ENCODE measurements at places on chromosomes 4 and X.

DNA sequence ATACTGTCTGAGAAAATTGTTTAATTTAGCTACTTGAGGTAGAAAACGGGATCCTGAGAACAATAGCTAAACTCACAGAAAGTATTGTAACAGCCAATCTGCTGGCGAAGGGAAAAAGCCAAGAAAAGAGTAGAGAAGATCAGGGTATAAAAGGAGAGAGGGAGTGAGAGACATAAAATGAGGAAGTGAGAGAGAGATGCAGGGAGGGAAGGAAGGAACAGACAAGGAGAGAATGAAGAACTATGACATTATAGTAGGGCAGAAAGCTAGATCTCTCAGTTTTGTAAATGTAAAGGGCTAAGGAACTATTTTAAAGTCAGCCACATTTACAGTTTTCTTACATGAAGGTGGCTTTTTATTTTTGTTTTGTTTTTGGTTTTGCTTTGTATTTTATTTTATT is 1.6 kb upstream of the GIMD1 start:
- DNase-seq: no peak

GRCh38 chr4:1686440-1687036 is 2.4 kb upstream of the FAM53A start:
- no peak for DNase-seq

DNA sequence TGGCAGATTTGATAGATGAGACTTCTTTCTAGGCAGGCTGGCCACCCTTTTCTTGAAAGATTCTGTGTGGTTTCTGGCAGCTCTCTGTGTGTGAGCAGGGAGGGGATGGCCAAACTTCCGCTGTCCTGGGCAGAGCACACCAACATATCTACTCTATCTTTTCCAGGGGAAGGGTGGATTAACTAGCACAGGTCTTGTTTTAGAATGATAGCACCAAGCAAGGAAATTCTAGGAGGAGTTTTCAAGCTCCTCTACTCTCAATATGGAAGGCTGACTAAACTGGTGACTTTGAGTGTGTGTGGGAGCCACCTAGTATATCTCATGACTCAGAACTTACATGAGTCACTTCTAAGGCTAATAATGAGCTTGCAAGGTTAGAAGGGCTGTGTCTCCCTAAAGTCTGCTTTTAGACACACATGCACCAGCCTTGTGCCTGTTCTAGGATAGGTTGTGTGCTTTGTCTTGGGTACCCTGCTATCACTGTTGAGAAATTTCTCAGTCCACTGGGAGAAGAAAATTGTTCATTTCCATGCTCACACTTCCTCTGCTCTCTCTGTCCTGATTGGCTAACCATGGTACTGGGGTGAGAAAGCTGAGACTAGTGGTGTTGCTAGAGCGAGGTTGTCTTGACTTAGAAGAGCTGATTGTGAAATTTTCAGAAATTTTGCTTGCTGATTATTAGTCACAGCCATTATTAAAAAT is 72.9 kb downstream of the YIPF6 start:
- no peak for DNase-seq

- no peak for DNase-seq
Observed at GRCh38 chrX:118115953-118116712, 477 bp downstream of the KLHL13 start.

- DNase-seq: no peak
Observed at GRCh38 chr4:26749867-26750266, 110.8 kb upstream of the STIM2 start.

GRCh38 chr4:86536151-86536550 is 58.0 kb upstream of the PTPN13 start:
- DNase-seq: no peak

DNA sequence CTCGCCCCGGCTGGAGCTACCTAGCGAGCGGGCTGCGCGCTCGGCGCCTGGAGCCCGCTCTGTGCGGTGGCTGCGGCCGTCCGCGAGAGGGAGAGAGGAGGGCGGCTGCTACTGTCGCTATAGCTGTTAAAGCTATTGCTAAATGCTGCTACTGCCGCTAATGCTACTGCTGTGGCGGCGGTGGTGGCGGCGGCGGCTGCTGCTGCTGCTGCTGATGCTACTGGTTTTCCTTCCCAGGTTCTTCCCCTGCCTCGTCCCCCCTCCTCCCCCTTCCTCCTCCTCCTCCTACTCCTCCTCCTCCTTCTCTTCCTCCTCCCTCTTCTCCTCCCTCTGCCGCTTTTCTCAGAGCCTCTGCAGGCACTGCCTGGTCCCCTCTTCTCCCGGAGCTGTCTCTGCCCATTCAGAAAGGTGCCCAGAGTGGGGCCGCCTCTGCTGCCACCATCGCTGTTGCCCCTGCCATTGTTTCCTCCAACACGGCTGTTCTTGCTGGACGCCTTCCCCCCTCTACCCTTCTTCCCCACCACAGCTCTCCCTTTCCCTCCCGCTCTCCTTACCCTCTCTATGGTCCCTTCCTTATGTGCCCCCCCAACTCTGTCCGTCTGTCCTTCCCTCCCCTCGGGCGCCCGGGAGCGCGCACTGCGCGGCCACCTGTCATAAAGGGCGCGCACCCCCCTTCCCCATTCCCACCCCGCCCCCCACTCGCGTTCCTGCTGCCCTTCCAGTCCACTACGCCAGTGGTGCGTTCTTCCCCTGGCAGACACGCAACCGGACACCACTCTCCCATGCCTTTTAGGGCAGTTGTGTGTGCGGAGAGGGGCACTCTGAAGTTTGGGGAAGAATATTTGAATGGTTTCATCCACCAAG is at the start of gene NEXMIF:
Gene NEXMIF (minus strand): TSS at position 228 of the 864 bp plus-strand sequence.
- no peak for DNase-seq

GRCh38 chr4:58658701-58659100 is 1548.5 kb upstream of the IGFBP7 start:
- no peak for DNase-seq

GRCh38 chrX:34238896-34239295 is 106.8 kb upstream of the FAM47A start:
- no peak for DNase-seq

DNA sequence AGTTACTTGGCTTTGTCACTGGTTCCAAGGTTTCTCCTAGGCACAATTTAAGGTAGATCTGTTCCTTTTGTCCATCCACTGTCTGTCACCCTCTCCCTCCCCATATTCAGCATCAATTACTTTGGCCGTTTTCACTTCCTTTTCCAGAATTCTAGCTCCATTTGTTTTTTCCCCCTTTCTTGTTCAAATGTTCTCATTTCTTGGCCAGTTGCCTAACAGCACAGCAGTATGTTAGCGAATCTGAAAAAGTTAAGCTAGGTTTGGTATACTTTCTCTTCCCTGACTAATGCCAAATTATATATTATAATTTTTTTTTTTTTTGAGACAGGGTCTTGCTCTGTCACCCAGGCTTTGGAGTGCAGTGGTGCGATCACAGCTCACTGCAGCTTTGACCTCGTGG is 409.1 kb upstream of the TEX13C start:
- DNase-seq: no peak

GRCh38 chr4:43331226-43332051 is 438.9 kb downstream of the GRXCR1 start:
- no peak for DNase-seq

- DNase-seq: no peak
Observed at GRCh38 chr4:177427192-177427591, 15.0 kb downstream of the AGA start.

DNA sequence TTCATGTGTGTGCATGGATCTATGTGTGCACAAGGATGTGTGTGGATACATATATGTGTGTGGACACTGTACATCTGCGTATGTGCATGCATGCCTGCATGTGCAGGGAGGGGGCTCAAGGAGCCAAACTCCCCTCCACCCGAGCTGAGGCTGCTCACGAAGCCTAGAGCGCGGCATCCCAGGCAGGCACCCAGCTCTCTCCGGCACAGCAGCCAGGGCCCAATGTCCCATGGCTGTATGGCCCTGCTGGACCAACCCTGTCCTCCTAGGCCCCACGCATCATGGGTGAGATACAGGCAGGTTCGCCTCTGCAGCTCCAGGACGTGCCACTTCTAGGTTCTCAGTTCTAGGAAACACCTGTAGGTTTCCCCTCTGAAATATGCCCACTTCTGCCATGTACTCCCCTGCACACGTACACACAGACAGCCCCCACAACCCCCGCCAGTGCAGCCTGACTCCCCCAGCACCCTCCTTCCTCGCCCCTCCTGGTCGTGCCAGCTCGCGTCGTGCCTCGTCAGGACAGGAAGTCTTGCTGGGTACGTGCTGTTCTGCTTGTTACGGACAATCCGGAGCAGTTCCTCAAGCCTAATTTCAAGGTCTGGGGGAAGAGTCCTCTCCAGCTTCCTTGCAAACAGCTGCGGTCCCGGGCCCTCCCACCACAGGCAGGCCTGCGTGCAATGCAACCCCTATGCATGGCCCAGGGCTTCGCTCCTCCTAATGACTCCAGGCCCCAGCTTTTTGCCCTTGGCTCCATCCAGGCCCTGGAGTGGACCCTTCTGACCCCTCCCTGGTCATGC is 3.2 kb upstream of the ADRA2C start:
- no peak for DNase-seq

GRCh38 chrX:5774446-5774845 is 454.2 kb downstream of the NLGN4X start:
- DNase-seq: no peak

DNA sequence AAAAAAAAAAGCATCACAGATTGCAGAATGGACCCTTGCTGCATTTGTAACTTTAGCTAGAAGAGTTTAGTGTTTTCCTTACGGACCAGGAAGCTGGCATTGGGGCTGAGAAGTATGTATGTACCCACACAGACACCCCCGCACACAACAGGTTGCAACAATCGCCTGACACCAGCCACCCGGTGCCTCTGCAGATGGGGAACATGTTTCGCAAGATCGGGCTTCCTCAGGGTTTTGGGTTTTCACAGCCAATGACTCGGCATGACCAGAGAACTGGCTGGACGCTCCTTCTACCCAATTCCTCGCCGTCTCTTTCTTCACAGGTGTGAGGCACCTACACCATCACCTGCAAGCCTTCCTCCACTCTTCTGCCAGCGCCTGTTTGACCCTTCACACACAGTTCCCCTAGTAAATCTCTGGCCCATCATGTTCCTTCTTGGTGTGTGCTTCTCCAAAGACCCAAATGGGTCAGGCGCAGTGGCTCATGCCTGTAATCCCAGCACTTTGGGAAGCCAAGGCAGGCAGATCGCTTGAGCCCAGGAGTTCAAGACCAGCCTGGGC is 70.4 kb downstream of the DHRSX start:
- no peak for DNase-seq

DNA sequence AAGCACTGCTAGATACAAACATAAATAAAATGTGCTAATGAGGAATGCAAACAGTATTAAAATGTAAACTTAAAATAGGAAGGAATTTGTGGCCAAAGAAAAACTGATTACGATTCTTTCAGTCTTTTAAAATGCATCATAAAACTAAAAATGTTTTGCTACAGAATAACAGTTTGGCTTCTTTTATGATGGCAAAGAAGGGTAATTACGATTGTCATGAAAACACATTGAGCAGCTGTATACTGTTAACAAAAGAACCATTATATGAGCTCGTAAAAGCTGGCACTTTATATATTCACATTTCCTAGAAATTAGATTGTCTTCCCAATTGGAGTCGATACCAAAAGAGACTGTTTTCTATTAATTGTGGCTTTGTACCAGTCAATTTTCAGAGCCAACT is 290.4 kb downstream of the NR3C2 start:
- no peak for DNase-seq

- no peak for DNase-seq
Observed at GRCh38 chr4:89949782-89950387, 55.2 kb downstream of the MMRN1 start.

- no peak for DNase-seq
Observed at GRCh38 chrX:54641530-54641929, 111.5 kb downstream of the GNL3L start.

- no peak for DNase-seq
Observed at GRCh38 chrX:123267220-123267619, 83.1 kb downstream of the GRIA3 start.

GRCh38 chrX:105837232-105837631 is 14.9 kb downstream of the NRK start:
- DNase-seq: no peak

DNA sequence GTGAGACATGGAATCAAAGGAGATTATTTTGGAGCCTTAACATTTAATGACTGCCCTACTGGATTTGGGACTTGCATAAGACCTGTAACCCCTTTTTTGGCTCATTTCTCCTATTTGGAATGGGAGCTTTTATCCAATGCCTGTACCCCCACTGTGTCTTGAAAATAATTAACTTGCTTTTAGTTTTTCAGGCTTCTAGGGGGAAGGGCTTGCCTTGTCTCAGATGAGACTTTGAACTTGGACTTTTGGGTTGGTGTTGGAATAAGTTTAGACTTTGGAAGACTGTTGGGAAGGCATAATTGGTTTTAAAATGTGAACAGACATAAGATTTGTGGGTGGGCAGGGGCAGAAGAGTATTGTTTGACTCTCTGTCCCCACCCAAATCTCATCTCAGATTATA is 189.1 kb upstream of the POU3F4 start:
- DNase-seq: no peak

GRCh38 chr4:11505221-11505971 is 76.7 kb upstream of the HS3ST1 start:
- no peak for DNase-seq

- no peak for DNase-seq
Observed at GRCh38 chr4:15753786-15754185, 24.3 kb upstream of the CD38 start.

DNA sequence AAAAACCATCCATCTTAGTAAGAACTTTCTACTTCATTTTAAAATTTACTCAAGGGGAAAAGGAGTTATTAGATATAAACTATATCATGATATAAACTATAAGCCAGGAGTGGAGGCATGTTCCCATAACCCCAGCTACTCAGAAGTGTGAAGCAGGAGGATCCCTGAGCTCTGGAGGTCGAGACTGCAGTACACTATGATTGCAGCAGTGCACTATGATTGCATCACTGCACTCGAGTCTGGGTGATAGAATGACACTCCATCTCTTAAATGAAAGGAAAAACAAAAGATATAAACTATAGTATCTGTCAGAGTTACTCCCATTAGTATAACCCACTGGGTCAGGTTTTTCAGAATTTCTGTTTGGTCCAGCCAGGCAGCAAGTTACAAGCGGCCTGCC is 47.6 kb downstream of the RPS3A start:
- no peak for DNase-seq

GRCh38 chr4:4254199-4254598 is 6.2 kb upstream of the TMEM128 start:
- no peak for DNase-seq

- DNase-seq: no peak
Observed at GRCh38 chr4:172055046-172055445, 241.8 kb downstream of the GALNTL6 start.

- no peak for DNase-seq
Observed at GRCh38 chr4:142383800-142384470, 462.2 kb downstream of the INPP4B start.

- no peak for DNase-seq
Observed at GRCh38 chr4:52049266-52049665, 1.8 kb upstream of the SPATA18 start.

- no peak for DNase-seq
Observed at GRCh38 chrX:24294619-24295018, 19.2 kb downstream of the SUPT20HL2 start.

DNA sequence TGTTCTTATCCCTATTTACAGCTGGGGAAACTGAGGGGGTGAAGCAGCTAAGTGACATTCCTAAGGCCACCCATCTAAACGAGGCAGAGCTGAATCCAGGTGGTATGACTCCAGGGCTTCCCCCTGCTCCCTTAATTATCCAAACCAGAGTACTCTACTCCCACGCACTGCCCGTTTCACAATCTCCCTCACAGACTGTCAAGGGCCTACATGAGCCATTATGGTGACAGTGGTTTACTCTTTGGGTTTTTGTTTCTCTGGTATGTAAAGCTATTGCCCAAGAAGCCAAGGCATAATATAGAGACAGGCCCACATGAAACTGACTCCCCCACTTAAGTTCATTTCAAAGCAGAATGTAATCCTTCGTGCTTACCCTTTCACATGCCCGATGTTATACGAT is 95.1 kb downstream of the NHS start:
- no peak for DNase-seq

All from AG09319 (cell line).